ENCODE measurements at places on chromosomes 7 and 10. TPM values are rescaled to one million over a fixed set of nuclear protein-coding genes. Genes with fewer than 3 reads are reported as not detected.

DNA sequence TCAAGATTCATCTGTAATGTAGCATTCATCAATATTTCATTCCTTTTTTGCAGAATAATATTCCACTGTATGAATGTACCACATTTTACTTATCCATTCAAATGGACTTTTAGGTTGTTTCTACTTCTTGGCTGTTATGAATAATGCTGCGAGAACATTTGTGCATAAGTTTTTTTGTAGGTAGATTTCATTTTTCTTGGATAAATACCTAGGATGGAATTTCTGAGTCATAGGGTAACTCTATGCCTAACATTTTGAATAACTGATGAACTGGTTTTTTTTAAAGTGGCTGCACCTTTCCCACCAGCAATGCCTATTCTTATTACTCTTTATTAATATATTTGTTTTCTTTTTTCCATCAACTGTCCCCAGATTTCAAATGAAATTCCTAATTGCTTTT lies 9.1 kb upstream of the XPNPEP1 start:
- DNase-seq, result no peak

The GNGT1 gene
- not detected for total RNA-seq

DNA sequence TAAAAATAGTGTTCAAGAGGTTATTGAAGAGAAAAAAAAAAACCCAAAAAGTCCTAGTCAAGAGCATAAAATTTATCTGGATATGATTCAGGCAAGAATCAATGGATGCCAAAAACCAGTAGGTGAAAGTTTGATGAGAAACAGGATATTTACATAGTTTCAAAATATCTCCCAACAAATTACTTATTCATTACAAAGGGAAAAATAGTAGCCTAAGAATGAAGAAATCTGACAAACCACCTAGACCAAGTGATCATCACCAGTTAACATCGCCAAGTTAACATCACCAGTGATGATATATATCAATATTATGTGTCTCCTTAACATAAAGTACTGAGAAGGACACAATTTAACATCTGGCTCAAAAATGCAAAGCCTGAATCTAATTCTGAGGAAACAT lies 85.2 kb downstream of the RNLS start:
- DNase-seq, result no peak

The CPEB3 gene
- 6.2 TPM for total RNA-seq
